Thoracic aorta endothelial cell (primary cell): ENCODE measurements at places on chromosomes 6 and 20. TPM values are rescaled to one million over a fixed set of nuclear protein-coding genes. Genes with fewer than 3 reads are reported as not detected.

NRN1 gene
- total RNA-seq, result 8.6 and 65.9 TPM in 2 replicates

CPXM1 gene
- 0.13 and 0.14 TPM in 2 replicates for total RNA-seq

SNRNP48 gene
- total RNA-seq, result 26.9 and 28.9 TPM in 2 replicates

MYLK2 gene
- 0.29 and 0.40 TPM in 2 replicates for total RNA-seq

PPP1R3G gene
- 0.36 and 0.40 TPM in 2 replicates for total RNA-seq

DCDC2 gene
- not detected in 2 replicates for total RNA-seq

GABRR1 gene
- total RNA-seq, result not detected in 2 replicates

OR14J1 gene
- total RNA-seq, result not detected in 2 replicates

EEF1A2 gene
- 1.0 and 2.3 TPM in 2 replicates for total RNA-seq

MDC1 gene
- total RNA-seq, result 12.0 and 18.2 TPM in 2 replicates

SGK2 gene
- 0.14 and 0.53 TPM in 2 replicates for total RNA-seq

HLA-A gene
- 166 and 246 TPM in 2 replicates for total RNA-seq

NRSN1 gene
- not detected in 2 replicates for total RNA-seq

RSPH9 gene
- 0.14 and 0.27 TPM in 2 replicates for total RNA-seq

UTRN gene
- total RNA-seq, result 453 and 475 TPM in 2 replicates

SPO11 gene
- not detected in 2 replicates for total RNA-seq

SPTLC3 gene
- total RNA-seq, result 0.40 and 1.1 TPM in 2 replicates

HLA-DMB gene
- total RNA-seq, result 0.27 and 0.50 TPM in 2 replicates

TSPO2 gene
- total RNA-seq, result not detected in 2 replicates

PHF3 gene
- total RNA-seq, result 73.9 and 79.3 TPM in 2 replicates

MCHR2 gene
- not detected in 2 replicates for total RNA-seq

SMPDL3A gene
- 5.7 and 7.3 TPM in 2 replicates for total RNA-seq

TSHZ2 gene
- total RNA-seq, result not detected in 2 replicates

MICAL1 gene
- total RNA-seq, result 27.9 and 32.2 TPM in 2 replicates

CCN5 gene
- 0.13 TPM in 1 of 2 replicates, not detected in the other for total RNA-seq

UNC93A gene
- total RNA-seq, result not detected in 2 replicates

TTK gene
- total RNA-seq, result 38.8 and 92.8 TPM in 2 replicates

COL11A2 gene
- total RNA-seq, result 0.13 and 0.29 TPM in 2 replicates

PPIL6 gene
- total RNA-seq, result 0.14 and 0.27 TPM in 2 replicates

ULBP1 gene
- 0.43 and 1.1 TPM in 2 replicates for total RNA-seq

STMN3 gene
- total RNA-seq, result 3.5 and 6.1 TPM in 2 replicates

ANKRD66 gene
- total RNA-seq, result not detected in 2 replicates

HEY2 gene
- 8.1 and 12.9 TPM in 2 replicates for total RNA-seq

LTV1 gene
- 32.5 and 38.7 TPM in 2 replicates for total RNA-seq

RAD21L1 gene
- 0.07 and 0.53 TPM in 2 replicates for total RNA-seq

MUCL3 gene
- total RNA-seq, result not detected in 2 replicates

GFRA4 gene
- not detected in 2 replicates for total RNA-seq

APCDD1L gene
- total RNA-seq, result 0.14 and 0.40 TPM in 2 replicates

SOD2 gene
- 78.2 and 90.1 TPM in 2 replicates for total RNA-seq

TGM3 gene
- not detected in 2 replicates for total RNA-seq

HLA-DPB1 gene
- 14.5 and 20.8 TPM in 2 replicates for total RNA-seq

GTSF1L gene
- not detected in 2 replicates for total RNA-seq

KCNK17 gene
- total RNA-seq, result not detected in 2 replicates

PXMP4 gene
- total RNA-seq, result 3.3 and 3.8 TPM in 2 replicates
